A549 treated with Mapracorat at 1 μM for 4 hours (cell line): ENCODE measurements at places on chromosomes 11 and 22. TPM values are rescaled to one million over a fixed set of nuclear protein-coding genes. Genes with fewer than 3 reads are reported as not detected.

Gene ANO1
- 1.6 to 2.4 TPM (median 2.2 TPM) in 5 replicates for total RNA-seq

Gene LUZP2
- not detected in 5 replicates for total RNA-seq

Gene TRIM6
- total RNA-seq = 8.7 to 9.9 TPM (median 9.2 TPM) in 5 replicates

Gene TESMIN
- 3.3 to 7.6 TPM (median 6.7 TPM) in 5 replicates for total RNA-seq

Gene PIK3IP1
- 0.73 to 1.2 TPM (median 0.78 TPM) in 5 replicates for total RNA-seq

Gene ARHGEF17
- total RNA-seq = 9.2 to 14.6 TPM (median 11.7 TPM) in 5 replicates

Gene LGALS12
- total RNA-seq = not detected in 5 replicates

Gene UPK3A
- total RNA-seq = not detected in 5 replicates

Gene UBE4A
- total RNA-seq = 8.8 to 10.1 TPM (median 9.4 TPM) in 5 replicates
